Right ventricle myocardium inferior (tissue), 1 donor: ENCODE measurements at places on chromosomes 16 and 17. TPM values are rescaled to one million over a fixed set of nuclear protein-coding genes. Genes with fewer than 3 reads are reported as not detected.

Gene C17orf50
- total RNA-seq = not detected

- DNase-seq = no peak
These were observed 93.6 kb downstream of the CYLD start for GRCh38 chr16:50835358-50836060.

Gene CLEC3A
- not detected for total RNA-seq

DNA sequence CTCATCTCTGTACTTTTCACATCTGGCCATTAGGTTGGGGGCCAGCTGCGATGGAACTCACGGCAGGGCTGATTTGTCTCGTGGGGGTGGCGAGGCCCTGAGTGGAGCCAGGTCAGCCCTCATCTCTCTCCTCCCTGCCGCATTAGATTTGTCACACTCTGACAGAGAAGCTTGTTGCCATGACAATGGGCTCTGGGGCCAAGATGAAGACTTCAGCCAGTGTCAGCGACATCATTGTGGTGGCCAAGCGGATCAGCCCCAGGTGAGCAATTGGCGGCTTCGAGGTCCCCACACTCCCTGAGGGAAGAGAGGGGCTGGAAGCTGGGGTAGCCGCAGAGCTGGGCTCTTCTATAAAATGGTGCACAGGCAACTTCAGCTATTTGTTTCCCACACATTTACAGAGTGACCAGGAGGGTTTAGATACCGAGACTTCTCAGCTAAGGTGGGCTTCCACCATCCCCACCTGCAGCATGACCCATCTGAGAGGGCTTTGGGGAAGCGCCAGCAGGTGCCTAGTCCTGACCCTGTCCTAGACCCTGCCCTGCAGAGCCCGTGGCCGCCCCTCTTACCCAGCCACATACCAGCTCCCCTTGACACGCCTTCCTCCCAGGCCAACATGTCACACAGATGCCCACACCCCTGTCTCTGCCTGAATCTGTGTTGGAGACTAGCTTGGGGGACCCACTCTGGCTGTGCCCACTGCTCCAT is 8.4 kb downstream of the TMEM98 start:
- no peak for DNase-seq

GRCh38 chr17:78575340-78575739 is 1.9 kb downstream of the DNAH17 start:
- DNase-seq = no peak

DNA sequence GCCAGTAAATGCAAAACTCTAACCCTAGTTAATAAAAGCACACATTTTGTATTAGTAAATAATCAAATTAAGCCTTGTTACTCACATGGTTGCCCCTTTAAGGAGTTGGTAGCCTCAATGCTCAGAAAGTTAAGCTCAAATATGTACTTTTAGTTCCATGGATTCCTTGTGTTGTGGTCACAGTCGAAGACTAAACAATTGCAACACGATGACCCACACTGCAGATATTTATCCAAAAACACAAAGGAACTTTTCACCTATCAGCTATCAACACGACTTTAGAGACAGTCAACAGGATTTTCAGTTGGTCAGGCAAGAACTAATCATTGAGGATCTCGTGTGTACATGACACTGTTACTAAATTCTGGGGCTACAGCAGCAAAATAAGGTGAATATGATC is 47.4 kb upstream of the NUDT7 start:
- no peak for DNase-seq

Gene TBX21
- 0.27 TPM for total RNA-seq

- peak; percentile 58 for DNase-seq
These were observed 30.8 kb downstream of the MPRIP start for GRCh38 chr17:17073030-17073564.

DNA sequence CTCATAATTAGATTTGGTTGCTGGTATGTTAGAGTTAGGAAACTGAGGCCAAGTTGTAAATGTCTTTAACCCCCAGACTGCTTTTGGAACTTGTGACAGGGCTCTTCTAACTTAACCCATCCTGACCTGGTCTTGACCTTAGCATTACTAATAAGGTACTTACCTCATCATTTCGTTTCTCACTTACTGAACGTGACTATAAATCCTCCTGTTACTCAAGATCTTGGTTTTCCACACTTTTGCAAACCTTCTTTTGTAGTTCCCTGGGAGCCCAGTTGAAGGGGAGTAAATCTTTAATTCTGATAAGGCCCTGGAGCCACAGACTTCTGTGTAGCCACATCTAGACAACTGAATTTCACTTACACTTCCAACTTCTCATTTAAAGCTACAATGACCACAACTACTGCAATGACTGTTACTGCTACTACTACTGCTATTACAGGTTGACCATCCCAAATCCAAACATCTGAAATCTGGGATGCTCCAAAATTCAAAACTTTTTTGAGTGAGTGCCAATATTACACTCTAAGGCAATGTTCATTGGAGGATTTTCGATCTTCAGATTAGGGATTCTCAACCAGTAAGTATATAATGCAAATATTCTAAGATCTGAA is 248.8 kb upstream of the TBX2 start:
- DNase-seq = no peak

DNA sequence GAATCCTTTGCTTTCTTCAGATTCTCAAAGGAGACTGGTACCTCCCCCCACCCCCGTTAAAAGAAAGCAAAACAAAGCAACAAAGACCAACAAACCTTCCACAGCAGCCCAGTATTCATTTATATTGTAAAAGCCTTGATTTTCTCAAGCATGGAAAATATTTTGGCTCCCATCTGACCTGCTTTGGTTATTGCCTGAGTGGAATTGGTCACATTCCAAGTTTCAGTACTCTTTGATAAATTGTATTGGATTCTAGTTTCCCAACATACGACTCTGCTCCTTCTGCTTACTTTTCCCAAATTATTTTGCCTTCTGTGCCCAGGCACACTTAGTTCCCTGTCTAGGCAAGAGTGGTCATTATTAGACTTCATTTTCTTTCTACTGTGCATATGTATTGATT is 1.3 kb downstream of the ABCC11 start:
- DNase-seq = no peak

Gene SLC16A3
- total RNA-seq = 10.4 TPM

Gene LDHD
- total RNA-seq = 71.8 TPM

Gene USH1G
- not detected for total RNA-seq

DNA sequence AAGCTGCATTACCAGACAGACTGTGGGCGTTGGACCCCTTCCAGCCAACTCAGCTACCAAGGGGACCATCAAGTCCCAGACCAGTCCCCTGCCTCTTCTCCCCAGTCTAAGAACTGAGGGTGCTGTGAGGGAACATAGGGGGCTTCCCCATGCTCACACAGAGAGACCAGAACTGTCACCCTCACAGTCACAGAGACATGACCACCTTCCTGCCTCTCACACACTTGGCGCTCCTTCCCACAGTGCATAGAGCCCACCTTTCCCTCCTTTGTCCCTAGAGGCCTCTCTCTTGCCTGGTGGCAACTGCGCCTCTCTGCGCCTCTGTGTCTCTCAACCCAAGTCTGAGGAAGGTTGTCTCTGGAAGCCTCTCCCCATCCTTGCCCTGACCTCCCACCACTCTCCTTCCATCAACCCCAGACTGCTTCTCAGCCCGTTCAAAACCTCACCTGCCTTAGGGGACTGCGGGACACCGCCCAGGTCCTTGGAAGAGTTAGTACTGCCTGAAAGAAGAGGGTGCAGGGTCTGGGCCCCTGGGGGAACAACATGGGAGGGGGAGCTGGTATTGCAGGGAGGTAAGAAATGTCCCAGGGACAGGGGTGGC is 6.1 kb upstream of the LHX1 start:
- DNase-seq = no peak

DNA sequence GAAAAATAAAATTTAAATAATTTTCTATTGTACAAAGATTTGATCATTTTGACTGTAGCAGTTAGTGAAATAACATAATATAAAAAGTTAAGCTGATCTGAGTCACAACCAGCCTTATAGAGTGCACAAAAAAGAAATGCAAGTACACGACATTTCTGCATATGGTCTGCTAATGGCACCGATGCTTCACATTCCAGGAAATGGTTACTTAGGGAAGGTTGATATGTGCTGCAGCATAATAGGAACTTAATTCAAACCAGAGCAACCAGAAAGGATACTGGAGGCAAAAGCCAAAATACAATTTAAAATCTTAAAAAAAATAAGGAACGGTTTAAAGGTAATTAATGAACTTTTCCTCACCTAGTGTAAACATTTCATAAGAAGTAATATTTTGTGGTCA is 10.0 kb upstream of the CFDP1 start:
- DNase-seq = no peak

GRCh38 chr17:562174-562573 is 152.5 kb downstream of the VPS53 start:
- no peak for DNase-seq
